Activated CD8-positive, alpha-beta memory T cell treated with anti-CD3 and anti-CD28 coated beads for 4 hours (primary cell): ENCODE measurements at places on chromosomes 4 and X.

DNA sequence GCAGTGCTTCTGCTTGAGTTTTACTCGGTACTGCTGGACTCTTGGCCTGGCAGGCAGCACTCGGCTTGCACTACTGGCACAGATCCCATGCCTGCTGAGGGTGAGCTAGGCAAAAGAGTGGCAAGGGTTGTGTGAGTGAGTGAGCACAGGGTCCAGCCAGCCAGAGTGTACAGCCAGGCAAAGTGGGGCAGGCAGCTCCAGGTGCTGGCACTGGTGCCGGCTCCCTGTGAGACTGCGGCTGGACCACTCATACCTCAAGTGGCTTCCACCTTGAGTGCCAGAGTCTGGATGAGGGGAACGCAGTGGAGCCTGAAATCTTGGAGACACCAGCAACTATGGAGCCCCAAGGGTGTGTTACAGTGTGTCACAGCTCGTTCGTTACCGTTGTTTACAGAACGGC lies 1451.9 kb upstream of the AGA start:
- DNase-seq = no peak

DNA sequence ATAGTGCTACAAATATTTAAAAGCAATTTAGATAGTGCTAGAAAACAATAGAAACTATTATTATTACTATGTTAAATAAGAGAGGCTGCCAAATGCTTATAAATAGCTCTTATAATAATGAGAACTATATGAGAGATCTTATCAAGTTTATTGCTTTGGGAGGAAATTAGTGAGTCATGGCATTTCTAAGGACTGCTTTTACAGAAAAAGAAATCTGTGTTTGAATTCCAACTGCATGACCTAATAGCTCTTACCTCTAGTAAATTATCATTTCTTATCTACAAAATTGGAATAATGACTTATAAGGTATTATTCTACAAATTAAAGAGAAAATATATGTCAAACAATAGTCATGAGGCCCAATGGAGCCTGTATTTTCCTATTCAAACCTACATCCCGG lies 177.2 kb downstream of the GABRG1 start:
- DNase-seq = no peak

DNA sequence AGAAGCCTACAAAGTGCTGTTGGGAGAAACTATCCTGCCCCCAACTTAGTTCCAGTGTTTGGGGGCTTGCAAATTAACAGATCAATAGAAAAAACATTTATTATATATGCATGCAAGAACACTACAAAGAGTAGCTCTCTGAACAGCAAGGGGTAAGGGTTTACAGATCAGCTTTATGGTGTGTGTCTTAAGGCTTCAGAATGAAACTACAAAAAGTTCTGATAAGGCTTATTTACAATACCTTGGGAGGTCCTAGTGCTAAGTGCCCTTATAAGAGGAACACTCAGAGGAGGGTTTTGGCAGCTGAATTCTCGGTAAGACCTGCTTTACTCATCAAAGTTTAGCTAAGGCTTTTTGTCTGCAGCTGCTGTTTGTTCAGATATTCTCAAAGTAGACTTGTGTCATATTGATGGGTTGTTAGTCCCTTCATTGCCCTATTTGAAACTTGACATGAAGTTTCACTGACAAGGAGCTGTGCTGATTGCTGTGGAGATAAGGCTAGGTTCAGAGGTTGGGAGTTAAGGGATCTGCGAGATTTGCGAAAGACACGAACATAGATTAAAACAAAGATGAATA lies 7.7 kb downstream of the ERVMER34-1 start:
- no peak for DNase-seq

DNA sequence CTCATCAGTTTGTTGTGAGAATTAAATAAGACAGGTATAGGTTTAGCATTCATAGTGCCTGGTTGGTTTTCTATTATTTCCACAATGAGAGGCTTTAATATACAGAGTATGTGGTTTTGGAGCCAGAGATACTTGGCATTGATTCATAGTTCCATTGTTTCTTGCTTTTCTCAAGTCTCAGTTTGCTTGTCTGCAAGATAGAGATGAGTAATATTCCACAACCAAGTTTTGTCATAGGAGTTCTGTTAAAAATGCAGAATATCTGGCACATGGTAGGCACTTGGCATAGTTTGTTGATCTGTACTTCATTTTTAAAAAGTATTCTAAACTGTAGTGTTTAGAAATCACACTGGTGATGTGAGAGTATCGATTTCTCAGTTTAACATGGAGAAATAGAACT lies 37.5 kb upstream of the EDA2R start:
- DNase-seq = no peak

DNA sequence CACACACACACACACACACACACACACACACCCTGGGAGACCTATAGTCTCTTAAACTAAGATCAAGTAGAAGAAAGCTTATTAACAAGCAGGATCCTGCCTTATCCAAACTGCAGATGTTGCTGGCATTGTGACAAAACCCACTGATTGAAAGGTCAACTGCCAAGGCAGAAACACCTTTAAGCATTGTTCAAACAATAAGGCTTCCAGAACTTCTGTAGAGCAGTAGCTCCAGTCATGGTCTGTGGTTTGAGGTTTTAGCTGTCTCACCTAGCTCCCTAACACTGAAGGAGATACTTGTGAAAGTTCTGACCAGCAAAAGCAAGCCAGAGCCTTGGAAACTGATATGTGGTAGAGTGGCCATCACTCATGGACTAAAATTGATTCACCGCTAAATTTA lies 59.8 kb downstream of the PTCHD1 start:
- DNase-seq = no peak

- DNase-seq = no peak
Observed at GRCh38 chr4:17132226-17132625, 233.8 kb upstream of the LDB2 start.

DNA sequence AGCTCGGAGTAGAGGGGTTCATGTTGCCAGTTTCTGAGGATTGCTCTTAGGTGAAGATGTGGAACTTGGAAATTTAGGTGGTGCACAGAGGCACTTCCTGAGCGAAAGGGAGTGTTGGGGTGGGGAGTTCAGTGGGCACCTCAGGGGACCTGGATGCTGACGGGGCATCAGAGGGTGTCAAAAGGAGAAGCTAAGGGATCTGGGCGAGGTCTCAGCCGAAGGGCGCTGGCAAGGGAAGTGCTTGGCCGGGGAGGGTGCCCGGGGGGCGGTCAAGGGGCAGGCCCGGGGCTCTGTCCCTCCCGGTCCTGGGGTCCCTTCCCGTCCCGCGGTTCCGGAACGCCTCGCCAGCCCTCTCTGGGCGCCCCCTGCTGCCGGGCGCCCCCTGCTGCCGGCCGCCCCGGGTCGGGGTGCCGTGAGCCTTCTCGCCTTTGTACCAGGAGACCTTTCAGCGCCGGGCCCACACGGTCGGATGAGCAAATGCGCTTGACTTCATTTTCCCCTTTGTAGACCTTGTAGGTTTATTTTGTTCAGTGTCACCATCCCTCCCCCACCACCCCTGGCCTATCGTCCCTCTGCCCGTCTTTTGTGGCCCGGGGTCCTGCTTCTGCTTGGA lies 3.0 kb upstream of the PHOX2B start:
- no peak for DNase-seq

GRCh38 chr4:16023776-16024408 lies 59.9 kb downstream of the PROM1 start:
- no peak for DNase-seq

- DNase-seq = no peak
Observed at GRCh38 chr4:104470770-104471169, 23.9 kb downstream of the CXXC4 start.

DNA sequence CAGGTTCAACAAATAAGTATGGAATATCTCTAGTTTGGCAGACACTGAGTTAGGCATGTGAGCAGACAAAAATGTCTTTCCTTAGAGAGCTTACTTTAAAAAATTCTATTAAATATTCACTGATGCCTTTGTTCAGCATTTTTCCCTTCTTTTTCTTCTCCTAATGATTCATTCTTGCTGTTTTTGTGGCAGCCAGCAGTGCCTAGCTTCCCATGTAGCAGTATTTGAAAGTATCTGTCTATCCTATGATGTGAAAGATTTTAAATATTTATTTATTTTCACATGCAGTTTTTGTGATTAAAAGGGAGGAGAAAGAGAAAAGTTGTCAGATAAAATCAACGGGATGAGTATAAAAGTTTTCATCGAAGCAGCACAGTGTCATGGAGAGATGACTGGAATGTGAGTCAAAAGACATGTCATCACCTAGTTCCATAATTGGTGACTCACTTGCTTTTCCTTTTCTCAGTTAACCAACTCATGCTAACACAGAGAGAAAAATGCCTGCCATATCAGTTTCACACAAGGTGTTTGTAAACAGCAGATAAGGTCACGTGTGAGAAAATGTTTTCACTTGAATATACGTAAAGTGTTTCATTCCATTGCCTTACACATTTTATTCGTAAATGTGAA lies 69.8 kb downstream of the BMPR1B start:
- DNase-seq = no peak

DNA sequence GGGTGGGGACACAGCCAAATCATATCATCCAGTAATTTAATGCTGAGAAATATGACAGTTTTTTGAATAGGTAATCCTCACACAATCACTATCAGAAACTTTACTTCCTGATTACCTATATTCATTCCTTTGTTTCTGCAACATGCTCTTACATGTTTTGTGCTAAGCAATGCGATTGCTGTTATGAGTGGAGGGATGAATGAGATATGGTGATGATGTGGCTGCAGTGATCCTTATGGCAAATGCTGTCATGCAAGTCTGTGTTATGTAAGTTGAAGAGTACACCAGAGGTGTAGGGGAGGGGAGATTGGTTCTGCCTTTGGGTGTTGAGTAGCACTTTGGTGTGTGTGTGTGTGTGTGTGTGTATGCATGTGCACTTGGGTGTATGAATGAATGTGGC lies 14.6 kb downstream of the HERC3 start:
- DNase-seq = no peak

GRCh38 chrX:76454456-76454927 lies 27.0 kb downstream of the MAGEE1 start:
- DNase-seq = no peak

- no peak for DNase-seq
Observed at GRCh38 chr4:168696826-168697225, 200.0 kb downstream of the PALLD start.

DNA sequence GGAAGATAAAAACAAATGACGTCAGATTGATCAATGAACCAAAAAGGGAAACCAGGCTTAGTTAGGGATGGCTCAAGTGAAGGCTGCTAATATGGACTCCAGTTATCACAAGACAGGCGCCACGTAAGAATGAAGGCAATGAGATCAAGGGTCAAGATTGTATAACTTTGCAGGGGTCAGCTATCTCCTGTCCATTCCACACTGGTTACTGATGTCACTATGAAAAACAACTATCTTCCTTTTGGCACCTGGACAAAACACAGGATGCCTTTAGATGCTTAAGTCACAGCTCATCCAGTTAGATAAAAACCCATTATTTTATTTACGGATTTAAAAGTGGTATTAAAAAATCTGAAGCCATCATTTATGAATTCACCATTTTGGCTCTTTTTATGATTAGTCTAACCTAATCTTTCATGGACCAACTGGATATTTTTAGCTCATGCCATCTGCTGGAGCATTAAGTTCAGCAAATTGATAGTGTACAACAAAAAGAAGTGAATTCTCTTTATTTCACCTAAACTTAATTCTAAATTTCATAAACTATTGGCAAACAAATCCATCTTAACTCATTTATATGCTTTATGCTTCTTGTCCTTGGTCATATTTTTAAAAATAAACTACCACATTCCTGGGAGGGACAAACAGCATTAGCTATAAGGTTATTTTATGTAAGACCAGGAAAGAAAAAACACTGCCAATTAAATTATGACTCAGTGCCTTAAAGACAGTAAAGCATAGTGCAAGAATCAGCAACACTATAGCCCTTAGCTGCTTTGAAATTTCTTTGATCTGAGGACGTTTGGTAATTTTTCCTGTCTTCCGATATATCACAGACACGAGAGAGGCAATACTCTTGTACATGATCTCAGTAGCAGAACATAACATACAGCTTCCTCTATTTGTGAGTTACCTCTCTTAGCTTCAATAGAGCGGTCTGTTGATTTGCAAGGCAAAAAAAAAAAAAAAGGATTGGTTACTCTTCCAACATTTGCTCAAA lies 27.0 kb downstream of the DHX15 start:
- no peak for DNase-seq

DNA sequence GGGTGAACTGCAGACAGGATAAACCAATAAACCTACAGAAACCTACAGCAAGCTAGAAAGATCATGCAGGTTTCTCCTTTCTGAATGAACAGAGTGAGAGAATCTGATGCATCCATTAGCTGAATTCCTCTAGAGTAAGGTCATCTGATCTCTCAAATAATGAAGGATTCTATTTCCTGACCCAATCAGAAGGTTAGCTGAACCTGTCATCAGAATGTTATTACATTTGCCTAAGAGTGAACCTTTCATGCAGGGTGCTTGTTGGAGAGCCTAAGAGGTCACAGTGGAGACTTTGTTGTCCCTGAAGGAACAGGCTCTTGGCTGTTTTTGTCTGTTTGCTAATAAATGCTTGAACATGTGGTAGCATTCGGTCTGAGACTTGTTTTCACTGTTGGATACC lies 24.0 kb downstream of the MEPE start:
- DNase-seq = no peak
